Non-pigmented ciliary epithelial cell (primary cell): ENCODE measurements at places on chromosomes 3 and 15.

DNA sequence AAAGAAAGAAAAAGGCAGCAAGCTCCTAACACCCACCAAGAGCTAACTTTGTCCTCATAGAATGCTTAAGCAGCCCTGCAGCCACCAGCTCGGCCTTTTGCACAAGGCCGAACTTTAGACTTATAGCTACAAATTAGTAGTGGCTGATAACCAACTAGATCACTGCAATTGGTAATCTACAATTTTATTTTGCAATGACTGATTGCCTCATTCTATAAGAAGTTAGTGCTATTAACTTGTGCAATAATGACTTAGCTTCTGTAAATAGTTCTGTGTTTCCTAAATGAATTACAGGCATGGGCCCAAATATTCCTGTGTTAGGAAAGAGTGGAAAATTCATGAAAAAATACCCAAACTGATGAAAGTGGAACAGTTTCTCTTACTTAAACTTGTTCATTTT, 284.8 kb upstream of the CFAP20DC start:
- DNase-seq = no peak

GRCh38 chr3:68973639-68974038, 39.8 kb downstream of the EOGT start:
- no peak for DNase-seq

DNA sequence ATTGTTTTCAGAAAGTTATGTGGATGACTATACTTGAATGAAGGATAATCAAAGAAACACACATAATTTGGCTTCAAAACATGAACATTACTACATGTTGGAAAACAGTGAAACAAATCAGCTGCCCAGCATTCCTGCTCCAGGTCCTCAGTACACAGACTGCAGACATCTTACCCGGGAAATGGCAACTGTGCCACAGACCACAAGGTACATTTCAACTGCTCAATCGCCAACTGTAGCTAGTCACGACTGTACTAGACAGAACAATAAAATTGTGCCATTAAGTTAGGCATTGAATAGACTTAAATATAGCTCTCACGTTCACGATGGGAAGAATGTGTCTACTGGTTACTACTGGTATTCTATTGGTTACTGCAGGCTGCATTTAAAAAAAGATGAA, 5.0 kb downstream of the NAA50 start:
- DNase-seq = no peak

- peak; percentile 30 for DNase-seq
These were observed 104.5 kb downstream of the ADCY5 start for GRCh38 chr3:123344175-123344906.

DNA sequence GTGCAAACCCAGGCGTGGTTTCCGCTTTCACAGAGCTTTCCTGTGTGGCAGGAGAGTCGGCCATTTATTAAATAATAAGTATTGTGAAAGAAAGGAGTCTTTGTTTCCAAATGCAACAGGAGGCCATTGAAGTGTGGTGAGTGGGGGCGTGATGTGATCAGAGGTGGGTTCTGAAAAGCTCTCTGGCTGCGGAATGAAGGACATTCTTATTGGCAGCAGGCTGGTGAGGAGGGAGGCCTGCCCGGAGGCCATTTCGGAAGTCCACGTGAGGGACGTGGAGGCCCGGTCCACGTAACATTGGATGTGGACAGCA, 11.1 kb downstream of the ARNT2 start:
- no peak for DNase-seq
